ENCODE measurements at places on chromosomes 4 and X. TPM values are rescaled to one million over a fixed set of nuclear protein-coding genes. Genes with fewer than 3 reads are reported as not detected.

SFRP2 gene
- total RNA-seq, result not detected

MID1 gene
- 35.0 TPM for total RNA-seq

NIPAL1 gene
- total RNA-seq, result 0.40 TPM

TMEM31 gene
- not detected for total RNA-seq

G3BP2 gene
- total RNA-seq, result 386 TPM

FREM3 gene
- total RNA-seq, result not detected

TEX13D gene
- 0.45 TPM for total RNA-seq

RHOXF2 gene
- not detected for total RNA-seq

GPRASP3 gene
- total RNA-seq, result 1.5 TPM

STPG2 gene
- 0.13 TPM for total RNA-seq

PRDX4 gene
- total RNA-seq, result 415 TPM

HERC6 gene
- 2.8 TPM for total RNA-seq

KIAA1210 gene
- 0.08 TPM for total RNA-seq

CAMK2D gene
- total RNA-seq, result 17.2 TPM

Data from SK-MEL-5 (cell line).